ENCODE measurements at places on chromosomes 7 and 10.

DNA sequence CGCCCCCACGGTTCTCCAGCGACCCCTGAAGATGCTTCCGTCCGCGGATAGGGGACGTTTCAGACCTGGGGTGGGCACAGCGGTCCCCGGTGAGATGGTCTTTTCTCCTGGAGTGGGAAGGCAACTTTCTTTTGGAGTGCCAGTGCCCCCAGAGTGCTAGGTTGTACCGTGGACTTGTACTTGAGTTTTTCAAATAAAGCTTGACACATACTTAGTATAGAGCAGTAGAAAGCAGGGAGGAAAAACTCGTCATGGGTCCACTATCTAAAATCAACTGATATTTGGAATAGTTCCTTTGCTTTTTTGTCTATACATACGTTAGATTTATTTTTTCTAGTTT, 28.4 kb downstream of the RBM20 start:
- DNase-seq: no peak

DNA sequence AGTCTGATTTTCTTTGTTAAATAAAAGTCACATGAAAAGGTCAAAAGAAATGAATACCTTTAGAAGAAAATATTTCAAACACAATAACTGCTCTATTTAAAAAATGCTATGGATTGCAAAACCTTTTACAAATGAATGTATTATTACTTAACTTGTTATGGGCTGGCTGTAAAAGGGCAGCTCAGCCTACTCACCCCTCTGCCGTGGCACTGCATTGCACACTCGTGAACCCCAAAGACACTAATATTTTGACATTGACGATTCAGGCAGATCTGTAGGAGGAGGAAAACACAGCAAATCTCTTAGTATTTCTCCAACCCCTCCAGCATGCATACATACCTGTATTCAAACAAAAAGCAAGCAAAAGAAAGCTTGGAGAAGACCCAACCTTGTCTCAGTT, 149.5 kb downstream of the FANK1 start:
- DNase-seq: no peak

GRCh38 chr10:111078505-111079185, 1.8 kb downstream of the ADRA2A start:
- DNase-seq: no peak

DNA sequence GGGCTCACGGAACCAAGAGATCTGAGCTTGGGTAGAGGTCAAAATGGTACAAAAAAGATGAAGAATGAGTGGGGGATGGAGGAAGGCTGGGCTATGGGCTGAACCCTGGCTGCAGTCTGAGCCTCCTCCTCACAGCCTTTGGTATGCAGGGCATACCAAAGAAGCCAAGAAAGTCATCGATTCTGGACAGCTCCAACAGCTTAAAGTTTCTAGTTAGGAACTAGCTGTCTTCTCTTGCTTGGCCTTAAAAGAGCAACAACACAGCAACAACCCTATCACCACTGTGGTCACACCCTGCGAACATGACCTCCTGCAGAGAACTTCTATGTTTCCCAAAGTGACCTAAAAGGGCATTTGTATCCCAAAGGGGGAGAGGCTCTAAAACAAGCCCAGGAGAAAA, 126.1 kb upstream of the EFCAB10 start:
- no peak for DNase-seq

DNA sequence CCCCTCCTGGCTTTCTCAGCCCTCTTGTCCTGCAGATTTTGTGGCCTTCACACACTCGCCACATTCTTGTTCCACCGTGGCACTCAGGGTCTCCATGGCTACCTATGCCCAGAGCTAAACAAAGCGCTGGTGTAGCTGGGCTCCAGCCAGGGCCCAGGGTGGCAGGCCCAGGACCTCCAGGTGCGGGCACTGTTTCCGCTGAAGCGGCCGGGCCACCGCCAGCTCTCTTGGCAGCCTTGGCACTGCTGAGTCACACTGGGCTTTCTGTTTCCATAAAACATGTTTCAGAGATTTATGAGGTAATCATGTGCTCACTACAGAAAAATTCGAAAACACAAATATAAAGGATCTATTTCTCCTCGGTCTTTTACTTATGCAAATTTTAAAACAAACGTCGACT, 51.3 kb downstream of the AOC1 start:
- DNase-seq: no peak

GRCh38 chr7:34090816-34091215, 185.5 kb downstream of the BMPER start:
- DNase-seq: no peak

- no peak for DNase-seq
Measured at GRCh38 chr7:116354546-116355423, 144.4 kb downstream of the TES start.

GRCh38 chr7:151465169-151465568, 25.2 kb upstream of the CRYGN start:
- DNase-seq: no peak

GRCh38 chr7:7713730-7714129, 4.7 kb downstream of the RPA3 start:
- no peak for DNase-seq

DNA sequence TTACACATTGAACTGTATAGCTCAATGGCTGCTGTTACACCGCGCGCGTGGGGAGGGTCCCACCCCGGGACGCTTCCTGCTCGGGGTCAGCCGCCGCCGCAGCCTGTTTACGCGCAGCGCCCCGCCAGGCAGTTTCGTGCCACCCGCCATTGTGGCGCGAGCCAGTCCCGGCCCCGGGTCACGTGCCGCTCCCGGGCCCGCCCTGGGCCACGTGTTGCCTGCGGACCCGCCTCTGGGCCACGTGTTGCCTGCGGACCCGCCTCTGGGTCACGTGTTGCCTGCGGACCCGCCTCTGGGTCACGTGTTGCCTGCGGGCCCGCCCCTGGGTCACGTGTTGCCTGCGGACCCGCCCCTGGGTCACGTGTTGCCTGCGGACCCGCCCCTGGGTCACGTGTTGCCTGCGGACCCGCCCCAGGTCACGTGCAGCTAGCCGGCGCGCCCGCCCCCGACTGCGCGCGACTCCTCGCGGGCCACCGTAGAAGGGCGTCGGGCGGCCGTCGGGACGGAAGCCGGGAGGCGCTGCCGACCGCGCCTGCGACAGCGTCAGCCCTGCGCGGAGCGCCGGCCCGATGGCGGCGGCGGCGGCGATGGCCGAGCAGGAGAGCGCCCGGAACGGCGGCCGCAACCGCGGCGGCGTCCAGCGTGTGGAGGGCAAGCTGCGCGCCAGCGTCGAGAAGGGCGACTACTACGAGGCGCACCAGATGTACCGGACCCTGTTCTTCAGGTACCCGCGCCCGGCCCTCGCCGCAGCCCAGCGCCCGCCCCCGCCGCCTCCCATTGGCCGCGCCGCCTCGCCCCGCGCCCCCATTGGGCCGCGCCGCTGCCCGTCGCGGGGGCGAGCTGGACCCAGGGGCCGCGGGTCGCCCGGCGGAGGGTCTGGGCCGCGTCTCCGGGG, at the start of gene GET4:
Gene GET4, plus strand, starts transcription at position 478 of the 895 bp plus-strand sequence. Its CDS starts 92 bp downstream, at position 570.
- DNase-seq: peak; percentile 94

DNA sequence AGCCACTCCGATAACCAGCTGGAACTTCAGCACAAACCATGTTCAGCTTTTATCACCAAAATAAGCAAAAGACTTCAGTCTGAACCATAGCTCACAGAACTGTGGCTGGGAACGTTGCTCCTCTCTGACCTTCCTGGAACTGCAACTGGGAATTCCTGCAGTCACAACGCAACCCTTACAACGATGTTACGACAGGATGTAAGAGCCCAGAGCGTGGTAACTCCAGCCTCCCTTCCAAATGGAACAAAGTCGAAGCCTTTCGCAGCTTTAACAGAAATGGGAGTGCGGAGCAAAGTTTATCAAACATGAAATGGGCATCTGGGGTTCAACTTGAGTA, 162.6 kb downstream of the ADAM12 start:
- no peak for DNase-seq

DNA sequence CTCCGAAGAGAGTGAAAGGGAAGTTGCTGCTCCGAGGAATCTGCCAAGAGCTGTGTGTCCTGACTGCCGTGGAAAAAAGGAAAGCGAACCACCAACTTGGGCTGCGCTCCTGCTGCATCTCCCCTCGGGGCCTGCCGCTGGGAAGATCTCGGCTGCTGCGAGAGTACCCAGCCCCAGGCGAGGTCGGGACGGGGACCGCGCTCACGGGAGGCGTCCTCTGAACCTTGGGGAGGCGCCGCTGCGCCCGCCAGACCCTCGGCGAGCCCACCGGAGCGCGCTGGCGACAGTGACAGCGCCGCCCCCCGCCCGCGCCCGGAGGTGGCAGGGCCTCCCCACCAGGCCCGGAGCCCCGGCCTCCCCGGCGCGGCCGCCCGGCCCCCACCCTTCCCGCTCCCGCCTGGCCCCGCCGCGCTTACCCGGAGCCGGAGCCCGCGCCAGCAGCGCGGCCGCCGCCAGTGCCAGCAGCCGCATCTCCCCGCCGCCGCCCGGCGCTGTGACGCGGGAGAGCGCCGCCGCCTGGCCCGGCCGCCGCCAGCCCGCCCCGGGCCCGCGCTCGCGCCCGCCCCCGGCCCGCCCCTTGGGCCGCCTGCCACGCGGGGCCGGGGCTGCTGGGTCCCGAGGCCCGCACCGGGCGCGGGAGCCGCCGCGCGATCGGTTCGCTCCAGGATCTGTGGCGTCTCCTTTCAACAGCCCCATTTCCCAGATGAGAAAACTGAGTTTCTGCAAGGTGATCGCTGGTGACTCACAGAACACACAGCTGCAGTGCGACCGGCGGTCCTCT, at the start of gene VSTM4:
Gene VSTM4, minus strand, starts transcription at position 508 of the 781 bp plus-strand sequence. Its CDS starts 37 bp downstream, at position 471.
- peak; percentile 5 for DNase-seq

- DNase-seq: no peak
Measured at GRCh38 chr10:53839440-53840039, 961.5 kb downstream of the PCDH15 start.

DNA sequence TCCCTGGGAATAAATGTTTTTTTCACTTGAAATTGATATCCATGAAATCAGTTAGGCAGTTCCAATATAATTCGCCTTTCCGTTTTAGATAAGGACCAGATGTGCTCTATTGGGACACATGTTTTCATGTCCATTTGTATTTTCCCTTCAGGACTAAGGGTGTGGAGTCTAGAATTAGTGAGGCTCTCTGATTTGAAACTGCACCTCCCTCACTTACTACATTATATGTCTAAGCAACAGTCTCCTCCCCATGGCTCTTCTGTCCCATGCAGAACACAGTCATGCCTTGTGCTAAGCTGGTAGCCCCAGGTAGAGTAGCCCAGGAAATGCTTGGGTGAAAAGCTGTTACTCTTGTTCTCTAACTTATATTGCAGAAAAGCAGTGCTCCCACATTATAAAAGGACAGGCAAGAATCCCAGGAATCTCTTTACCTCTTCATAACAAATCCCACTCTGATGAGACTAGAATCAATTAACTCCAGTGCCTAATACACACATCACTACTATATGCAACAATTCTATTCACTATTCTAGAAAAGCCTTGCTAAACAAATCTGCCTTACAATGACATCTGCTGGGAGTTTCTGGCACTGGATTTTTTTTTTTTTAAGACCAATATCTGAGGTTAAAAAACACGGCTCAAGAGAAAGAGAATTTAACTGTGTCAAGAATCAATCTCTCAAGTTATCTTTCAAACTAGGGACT, 293.9 kb downstream of the SNX13 start:
- no peak for DNase-seq

DNA sequence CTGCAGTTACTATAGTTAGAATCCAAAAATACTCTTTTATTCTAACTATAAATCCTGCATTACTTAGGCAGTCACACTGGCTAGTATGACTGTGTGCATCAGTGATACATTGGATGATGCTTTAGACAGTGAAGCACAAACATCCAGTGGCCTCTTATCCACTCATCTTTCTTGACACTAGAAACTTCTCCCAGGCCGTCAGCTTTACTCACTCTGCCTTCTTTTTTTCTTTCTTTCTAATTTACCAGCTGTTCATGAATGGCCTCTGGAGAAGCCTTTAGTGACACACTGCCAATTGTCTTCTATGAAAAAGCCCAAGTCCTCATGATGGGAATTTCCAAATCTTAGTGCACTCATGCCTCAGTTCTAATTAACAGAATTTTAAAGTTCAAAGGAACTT, 26.2 kb upstream of the C10orf90 start:
- no peak for DNase-seq

- peak; percentile 73 for DNase-seq
Measured at GRCh38 chr10:8054494-8055407, at the start of gene GATA3. GATA3 (plus strand) TSS chr10:8054688; CDS start chr10:8055656, 968 bp downstream.

GRCh38 chr7:139732471-139733167, 45.2 kb downstream of the HIPK2 start:
- DNase-seq: no peak

DNA sequence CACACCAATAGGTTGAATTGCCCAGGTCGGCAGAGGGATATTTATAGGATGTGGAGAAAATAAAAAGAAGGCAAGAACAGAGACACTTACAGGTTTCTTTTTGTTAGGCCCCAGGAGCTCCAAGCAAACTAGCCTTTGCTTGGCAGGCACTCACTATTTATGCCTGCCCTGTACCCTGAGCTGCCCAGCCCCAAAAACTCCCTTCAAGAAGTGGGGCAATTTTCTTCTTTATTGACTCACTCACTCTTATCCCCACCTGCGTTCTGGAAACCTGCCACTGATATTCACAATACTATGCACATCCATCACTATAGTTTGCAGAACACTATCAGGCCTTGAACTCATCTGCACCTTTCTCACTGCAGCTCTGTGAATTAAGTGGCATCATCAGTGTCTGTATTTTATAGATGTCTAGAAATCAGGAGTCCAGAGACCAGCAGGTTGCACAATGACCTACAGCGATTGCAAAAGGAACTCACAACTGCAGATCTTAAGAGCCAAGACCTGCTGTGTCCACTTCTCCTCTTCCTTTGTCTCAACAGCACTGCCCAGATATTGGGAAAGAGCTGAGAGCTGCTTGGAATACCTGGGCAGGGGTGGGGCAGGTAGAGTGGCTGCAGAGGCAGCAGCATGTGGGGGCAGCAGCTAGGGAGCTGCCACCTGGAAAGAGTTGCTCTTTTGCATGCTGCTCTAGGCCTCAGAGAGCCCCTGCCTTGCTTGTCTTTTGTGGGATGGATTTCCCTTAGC, at the start of gene SFTPD:
Gene SFTPD, minus strand, starts transcription at position 130 of the 747 bp plus-strand sequence. CDS start 2,446 bp downstream, outside the sequence.
- DNase-seq: no peak

GRCh38 chr10:43035800-43036199, 41.1 kb upstream of the RET start:
- no peak for DNase-seq

DNA sequence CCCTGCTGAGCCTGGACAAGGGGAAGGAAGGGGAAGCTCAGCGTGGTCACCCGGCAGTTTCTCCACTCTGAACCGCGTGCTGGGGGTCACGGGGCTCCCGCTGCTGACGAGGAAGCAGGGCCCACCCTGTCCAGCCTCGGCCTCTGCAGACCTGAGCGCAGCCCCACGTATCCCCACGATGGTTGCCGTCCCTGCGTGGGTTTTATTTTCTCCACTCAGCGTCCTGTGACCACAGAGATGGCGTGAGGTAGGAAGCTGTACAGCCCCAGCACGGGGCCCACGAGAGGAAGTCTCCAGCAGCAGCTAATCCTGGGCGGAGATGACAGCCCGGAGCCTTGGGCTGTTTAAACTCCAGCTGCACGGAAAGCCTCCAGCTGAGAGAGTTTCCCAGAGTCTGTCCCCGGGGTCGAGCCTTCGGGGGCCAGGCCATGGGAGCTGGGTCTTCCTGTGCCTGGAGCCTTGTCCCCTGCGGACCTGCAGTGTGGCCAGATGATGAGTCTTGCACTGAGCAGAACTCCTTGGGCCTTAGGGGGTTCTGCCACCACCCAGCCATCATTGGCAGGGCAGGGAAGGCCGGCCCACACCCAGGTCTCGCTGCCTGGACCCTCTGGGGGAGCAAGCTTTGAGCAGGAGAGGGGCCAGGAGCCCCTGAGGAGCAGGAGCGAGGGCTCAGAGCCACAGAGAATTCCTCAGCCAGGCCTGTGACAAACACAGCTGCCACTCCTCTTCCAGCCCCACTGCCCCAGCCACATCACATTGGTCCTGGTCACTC, 72.8 kb upstream of the FAM20C start:
- DNase-seq: no peak
